Stimulated activated CD4-positive, alpha-beta T cell treated with anti-CD3 and anti-CD28 coated beads, Interleukin-1b, Interleukin-23, amount 100 ng/mL, for 1 hour (primary cell): ENCODE measurements at places on chromosomes 11 and 22.
A peak's percentile ranks its signal among the peaks of the same experiment; 100 is the strongest.

DNA sequence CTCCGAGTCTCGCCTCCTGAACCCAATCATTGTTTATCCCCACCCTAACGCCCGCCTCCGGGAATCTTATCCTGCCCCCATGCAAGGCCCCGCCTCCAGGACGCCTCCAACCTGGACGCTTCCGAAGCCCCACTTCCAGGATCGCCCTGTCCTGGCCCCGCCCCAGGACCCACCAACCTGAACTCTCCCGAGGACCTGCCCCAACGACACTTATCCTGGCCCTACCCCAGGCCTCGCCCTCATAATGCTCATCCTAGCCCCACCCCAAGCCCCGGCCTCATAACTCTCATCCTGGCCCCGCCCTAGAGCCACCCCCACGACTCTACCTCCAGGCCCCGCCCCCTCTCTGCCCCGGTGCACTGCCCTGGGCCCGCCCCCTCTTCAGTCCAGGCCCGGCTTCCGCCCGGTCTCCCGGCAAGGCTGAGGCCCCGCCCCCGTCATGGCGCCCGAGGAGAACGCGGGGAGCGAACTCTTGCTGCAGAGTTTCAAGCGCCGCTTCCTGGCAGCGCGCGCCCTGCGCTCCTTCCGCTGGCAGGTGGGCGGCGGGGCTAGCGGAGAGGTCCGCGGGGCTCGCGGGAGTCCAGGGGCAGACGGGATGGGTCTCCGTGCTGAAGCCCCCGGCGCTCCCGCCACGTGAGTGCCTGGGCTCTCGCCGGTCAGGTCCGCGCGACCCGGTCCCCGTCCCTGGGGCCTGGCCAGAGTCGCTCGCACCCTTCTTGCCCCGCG is 45.7 kb upstream of the DEFB108B start:
- peak; percentile 72 for DNase-seq

GRCh38 chr11:25769287-25769686 is 562.6 kb upstream of the ANO3 start:
- no peak for DNase-seq

GRCh38 chr11:101721270-101721669 is 137.5 kb upstream of the TRPC6 start:
- no peak for DNase-seq

DNA sequence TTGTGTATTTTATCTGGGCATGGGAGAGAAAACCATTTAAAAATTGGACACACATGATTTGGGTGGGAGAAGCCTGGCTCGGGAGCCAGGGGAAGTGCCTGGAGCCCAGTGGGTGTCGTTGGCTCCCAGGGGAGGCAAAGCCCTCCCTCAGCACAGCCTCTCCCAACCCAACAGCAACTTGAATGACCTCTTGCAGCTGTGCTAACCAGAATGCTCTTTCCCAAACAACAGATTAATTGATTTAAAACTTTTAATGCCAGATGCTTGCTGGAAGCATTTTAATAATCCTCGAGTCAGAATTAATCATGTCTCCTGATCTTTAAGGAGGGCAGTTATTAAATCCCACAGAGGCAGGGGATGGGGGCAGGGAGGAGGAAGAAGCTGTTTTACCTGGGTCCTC is 401.6 kb downstream of the BUD13 start:
- DNase-seq, result no peak

GRCh38 chr22:28710576-28711191 is 30.9 kb downstream of the CHEK2 start:
- no peak for DNase-seq

DNA sequence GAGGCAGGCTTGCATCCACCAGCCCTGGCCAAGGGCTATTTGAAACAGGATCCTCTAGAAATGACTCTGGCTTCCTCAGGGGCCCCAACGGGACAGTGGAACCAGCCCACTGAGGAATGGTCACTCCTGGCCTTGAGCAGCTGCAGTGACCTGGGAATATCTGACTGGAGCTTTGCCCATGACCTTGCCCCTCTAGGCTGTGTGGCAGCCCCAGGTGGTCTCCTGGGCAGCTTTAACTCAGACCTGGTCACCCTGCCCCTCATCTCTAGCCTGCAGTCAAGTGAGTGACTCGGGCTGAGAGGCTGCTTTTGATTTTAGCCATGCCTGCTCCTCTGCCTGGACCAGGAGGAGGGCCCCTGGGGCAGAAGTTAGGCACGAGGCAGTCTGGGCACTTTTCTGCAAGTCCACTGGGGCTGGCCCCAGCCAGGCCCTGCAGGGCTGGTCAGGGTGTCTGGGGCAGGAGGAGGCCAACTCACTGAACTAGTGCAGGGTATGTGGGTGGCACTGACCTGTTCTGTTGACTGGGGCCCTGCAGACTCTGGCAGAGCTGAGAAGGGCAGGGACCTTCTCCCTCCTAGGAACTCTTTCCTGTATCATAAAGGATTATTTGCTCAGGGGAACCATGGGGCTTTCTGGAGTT is 13.3 kb downstream of the IL10RA start:
- no peak for DNase-seq

DNA sequence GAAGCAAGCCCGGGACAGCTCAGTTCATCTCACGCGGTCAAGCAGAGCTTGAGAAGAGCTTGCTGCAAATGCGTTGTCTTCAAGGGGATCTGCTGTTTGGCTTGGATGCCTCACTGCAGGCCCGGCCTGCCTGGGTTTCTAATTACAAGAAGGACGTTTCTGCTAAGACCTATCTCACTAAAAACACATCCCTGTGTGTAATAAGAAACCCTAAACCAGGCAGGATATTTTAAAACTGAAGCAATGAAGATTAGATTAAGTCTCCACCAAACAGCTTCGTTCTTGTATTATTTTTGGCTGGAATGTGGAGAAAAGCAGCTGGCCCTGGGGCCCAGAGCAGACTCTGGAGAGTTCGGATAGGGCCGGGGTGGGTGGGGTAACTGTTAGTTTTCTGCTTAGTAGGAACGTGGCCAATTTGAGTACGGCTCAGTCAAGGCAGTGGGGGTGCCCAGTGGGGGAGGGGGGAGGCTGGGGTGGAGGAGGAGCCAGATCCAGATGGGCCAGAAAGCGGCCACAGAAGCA is 6.0 kb downstream of the PKNOX2 start:
- DNase-seq, result no peak

DNA sequence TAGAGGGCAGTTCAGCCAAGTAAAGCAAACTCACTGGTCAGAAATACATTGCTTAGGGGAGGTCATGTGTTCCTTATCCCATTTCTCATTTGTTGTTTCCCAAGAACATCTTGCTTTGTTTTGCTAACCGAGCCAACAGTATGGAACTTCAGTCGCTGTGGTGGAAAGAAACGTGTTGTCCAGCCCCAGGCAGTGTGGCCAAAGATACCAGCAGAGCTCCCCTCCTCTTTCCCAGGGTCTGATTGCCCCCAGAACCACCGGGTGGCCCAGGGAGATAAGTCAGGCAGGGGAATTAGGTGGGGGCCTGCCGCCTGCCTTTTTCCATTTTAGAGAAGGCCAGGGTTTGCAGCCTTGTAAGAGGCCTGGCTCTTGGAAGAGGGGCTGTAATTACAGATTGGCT is 98.7 kb upstream of the CRYBB3 start:
- DNase-seq, result no peak

- no peak for DNase-seq
Observed at GRCh38 chr11:6747097-6747668, 24.6 kb downstream of the OR2AG2 start.

- no peak for DNase-seq
Observed at GRCh38 chr22:36328635-36329253, 59.0 kb downstream of the MYH9 start.

DNA sequence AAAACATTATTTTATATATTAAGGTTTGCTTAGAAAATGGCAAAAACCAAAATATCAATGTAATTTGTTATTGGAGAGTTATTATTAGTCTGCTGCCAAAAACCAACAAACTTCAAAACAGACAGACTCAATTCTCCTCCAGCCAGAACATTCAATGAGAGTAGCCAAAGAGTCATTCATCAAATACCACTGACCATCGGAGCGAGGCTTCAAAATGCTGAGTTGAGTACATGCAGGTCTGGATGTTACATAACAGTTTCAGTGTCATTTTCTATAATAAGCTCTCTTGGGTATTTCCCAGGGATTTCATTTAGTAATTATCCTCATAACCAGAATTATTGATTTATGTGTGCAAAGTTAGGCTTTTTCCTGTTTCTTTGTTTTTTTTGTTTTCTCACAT is 42.6 kb downstream of the CHST1 start:
- no peak for DNase-seq

DNA sequence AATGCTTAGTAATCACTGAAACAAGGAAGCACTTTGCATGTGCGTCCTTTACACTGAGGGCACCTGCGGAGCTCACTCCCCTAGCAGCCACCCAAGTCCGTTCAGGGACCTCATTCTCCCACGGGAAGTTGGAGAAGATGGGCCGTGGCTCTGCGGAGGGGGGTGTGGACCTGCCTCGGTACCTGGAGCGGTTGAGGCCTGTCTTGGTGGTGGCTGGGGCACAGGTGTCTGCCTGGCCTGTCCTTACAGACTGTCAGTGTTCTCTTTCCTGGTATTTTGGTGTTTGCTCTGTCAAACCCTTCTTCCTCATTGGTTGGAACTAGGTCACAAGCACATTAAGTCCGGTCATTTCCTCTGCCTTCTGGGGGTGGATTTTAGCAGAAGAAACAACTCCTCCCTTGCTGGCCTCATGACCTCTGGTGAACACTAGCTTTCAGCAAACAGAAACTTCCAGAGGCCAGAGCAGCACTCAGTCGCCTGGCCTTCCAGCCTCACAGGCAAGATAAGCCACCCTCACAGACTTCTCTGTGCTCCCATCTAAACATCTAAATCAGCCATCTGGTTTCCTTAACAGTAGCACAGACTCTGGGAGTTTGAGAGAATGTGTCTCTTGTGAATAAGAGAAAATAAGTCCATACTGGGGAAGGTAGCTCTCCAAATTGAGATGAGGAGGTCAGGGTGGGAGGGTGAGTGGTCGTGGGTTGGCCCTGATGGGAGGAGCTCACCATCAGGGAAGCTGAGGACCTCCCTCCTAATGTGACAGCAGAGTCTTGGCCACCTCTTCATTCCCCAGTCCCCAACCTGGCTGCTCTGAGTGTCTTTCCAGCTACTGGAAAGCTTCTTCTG is 8.6 kb downstream of the SNAP29 start:
- DNase-seq, result no peak

- no peak for DNase-seq
Observed at GRCh38 chr22:42719656-42720262, 911 bp downstream of the A4GALT start.

- DNase-seq, result no peak
Observed at GRCh38 chr11:115941481-115941993, 437.3 kb upstream of the CADM1 start.

GRCh38 chr22:45670981-45671782 is 452 bp upstream of the ATXN10 start:
- DNase-seq, result no peak

- DNase-seq, result no peak
Observed at GRCh38 chr11:16408619-16409018, 52.3 kb upstream of the SOX6 start.

DNA sequence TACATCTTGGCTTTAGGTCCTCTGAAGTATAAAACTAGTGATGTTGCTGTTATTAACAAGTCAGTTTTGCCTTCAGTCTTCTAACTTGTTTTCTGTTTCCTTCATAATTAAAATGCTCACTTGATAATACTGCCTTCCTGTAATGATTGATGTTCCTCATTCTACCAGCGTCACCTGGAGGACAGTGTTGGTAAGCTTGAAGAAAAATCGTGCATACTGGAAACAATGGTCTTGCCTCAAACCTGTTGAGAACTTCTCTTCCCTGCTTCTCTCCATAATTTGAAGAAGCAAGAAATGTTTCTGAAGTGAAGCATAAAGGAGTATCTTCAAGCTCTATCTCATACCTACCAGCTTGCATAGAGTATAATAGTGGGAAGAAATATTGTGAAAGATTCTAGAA is 3.0 kb downstream of the YWHAH start:
- DNase-seq, result no peak

DNA sequence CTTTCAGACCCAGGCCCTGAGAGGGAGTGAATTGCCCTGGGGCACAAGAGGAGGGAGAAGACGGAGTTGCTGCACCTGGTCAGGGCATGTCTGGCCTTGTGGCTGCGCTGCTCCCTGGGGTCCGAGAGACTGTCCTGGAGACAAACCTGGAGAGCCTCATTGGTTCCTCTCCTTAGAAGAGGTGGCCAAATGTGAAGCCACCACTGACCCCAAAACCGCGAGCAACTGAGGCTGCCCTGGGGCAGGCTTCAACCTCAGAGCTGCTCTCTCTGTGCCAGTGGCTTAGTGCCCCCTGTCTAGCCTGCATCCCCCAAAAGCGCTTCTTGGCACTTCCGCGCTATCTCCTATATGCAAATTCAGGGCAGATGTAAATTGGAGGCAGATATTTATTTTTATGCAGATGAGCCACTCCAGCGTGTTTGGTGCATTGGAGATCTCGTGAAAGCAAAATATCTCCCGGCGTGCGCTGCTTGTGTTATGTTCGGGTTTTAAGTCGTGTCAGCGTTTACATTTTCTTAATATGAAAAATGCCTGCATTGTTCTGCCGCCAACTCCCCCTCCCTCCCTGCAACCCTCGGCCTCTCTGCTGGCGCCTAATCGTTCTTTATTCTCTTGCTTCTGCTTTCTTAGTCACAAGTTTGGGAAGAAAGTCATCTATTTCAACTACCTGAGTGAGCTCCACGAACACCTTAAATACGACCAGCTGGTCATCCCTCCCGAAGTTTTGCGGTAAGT is 69.5 kb downstream of the ARHGAP8 start:
- no peak for DNase-seq

DNA sequence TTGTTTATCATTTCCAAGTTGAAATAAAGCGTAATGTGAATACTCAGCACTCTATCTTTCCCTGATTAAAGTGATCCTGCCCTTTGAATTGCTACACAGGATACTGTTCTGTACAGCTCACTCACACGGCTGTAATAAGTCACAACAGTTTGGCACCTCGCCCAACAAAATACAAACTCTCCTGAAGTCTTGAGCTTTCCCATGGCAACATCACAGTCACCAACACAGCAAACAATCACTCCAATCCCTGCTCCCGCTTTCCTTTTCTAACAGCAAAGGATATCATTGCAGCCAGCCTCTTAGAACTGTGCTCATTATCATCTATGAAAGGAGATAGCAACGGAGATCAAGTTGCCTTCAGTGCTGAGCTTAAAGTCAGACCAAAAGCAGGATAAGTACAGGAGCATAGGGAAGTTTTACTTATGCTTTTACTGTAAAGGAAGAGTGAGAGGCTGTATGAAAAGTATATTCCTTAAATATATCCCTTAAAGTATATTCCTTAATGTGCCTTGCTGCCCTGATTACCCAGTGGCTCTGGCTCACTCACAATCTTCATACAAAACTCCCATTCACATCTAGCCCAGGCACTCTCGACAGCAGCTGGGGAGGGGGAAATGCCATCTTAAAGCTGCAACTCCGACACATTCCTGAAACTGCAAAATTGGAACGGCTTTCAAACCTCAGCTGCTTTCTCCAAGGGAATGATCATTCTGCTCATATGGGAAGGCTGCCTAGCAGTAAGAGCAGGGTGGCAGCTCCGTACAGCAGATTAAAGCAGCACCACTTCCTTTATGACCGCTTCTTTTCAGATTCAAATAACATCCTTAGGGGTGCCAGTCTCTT is 35.8 kb downstream of the MAML2 start:
- DNase-seq, result no peak

- DNase-seq, result no peak
Observed at GRCh38 chr11:1570896-1571759, 943 bp downstream of the DUSP8 start.
